ENCODE measurements at places on chromosomes 13 and 19. TPM values are rescaled to one million over a fixed set of nuclear protein-coding genes. Genes with fewer than 3 reads are reported as not detected.

GRCh38 chr13:20609145-20609544 lies 42.2 kb downstream of the IFT88 start:
- DNase-seq = no peak
- H3K27me3 ChIP-seq = no peaks in the 10 kb centered on the region

GRCh38 chr19:7843521-7843920 lies 13.5 kb downstream of the EVI5L start:
- no peak overlapping the region for H3K4me3 ChIP-seq
- no peak for DNase-seq
- no peak overlapping the region for H3K27ac ChIP-seq
- H3K27me3 ChIP-seq = no peaks in the 10 kb centered on the region
- H3K4me1 ChIP-seq = peaks cover 4% of the 10 kb centered on the region

The NRTN gene
- 5.4 TPM for total RNA-seq

- H3K27me3 ChIP-seq = no peaks in the 10 kb centered on the region
- no peak for DNase-seq
- no peak overlapping the region for H3K4me3 ChIP-seq
Observed at GRCh38 chr19:8455018-8455417, 10.2 kb downstream of the HNRNPM start.

The HOMER3 gene
- 19.0 TPM for total RNA-seq

DNA sequence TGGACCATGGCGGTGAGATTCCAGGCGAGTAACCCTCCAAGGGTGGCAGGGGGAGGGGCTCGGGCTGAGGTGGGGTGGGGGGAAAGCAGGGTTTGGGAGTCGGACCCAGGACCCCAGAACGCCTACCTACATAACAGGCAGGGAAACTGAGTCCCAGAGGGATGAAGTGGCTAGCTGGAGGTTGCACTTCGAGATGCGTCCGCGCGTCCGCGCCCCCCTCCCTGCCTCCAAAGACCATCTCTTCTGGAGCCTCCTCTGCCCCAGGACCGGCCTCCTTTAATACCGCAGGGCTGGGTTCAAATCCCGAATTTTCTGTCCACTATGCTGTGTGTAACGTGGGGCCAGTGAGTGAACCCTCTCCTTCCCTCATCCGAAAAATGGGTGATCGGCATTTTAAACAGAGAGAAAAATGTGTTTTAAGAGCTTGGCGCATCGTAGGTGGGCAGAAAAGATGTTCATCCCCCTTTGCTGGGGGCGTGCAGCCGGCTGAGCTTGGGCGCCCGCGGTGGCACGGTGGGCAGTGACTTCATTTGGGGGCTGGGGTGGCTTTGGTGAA lies 13.8 kb downstream of the TJP3 start:
- no peaks in the 10 kb centered on the region for H3K27me3 ChIP-seq
- H3K4me3 ChIP-seq = peak overlapping the region; percentile 74
- DNase-seq = no peak

DNA sequence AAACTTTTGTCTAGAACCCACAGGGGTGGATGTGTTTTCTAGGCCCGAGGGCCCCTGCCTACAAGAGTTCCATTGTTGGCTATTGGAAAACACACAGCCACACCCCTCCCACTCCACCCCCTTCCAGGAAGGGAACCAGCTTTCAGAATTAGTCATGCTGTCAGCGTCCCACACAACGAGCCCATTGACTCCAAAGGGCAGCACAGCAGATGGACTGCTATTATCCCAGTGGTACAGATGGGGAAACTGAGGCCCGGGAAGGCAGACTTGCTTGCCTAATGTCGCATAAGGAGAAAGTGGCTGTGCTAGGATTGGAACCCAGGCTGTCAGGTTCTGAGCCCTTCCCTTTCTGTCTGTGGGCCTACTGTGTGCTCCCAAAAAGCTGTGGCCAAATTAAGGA lies 8.1 kb upstream of the FXYD3 start:
- peak; percentile 95 for DNase-seq
- no peaks in the 10 kb centered on the region for H3K27me3 ChIP-seq
- no peak overlapping the region for H3K4me3 ChIP-seq
- H3K36me3 ChIP-seq = peaks cover 21% of the 10 kb centered on the region
- peaks cover 26% of the 10 kb centered on the region for H3K4me1 ChIP-seq
- peak overlapping the region; percentile 94 for H3K27ac ChIP-seq

DNA sequence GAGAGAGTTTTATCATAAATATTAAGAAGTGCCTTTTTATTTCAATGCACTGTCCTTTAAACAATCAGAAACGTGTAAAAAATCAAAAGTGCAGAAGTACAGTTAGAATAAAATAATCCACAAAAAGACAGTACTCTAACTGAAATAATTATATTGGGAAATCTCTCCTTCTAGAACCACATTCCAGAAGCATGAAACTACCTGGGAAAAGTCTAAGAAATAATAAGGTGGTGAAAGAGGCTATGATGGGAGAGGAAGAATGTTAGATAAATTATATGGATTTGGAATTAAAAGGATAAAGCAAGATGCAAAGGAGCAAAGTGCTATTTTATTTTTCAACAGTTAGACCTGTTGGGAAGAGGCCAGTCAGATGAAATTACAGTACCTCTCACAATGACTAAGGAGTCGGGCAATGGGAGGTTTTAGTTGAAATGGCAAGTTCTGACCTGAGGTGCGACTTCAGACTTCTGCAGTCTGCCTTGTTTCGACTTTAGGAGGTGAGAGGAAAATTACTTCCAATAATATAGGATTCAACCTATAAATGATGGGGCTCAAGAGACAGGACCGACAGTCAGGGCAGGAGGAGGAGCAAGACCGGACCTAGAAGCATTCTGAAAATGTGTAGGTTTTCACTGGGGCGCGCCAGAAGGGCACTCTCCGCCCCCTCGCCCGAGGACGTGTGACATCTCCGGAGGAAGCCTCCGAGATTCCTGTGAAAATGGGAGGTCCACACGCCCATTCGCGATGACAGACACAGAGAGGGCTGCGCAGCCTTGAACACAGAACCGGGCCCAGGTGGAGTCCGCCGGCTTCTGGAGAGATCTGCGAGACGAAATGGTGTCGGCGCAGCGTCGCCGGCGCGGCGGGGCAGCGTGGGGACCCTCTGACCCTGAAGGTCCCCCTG lies 717 bp downstream of the SPRYD7 start:
- H3K4me3 ChIP-seq = peak overlapping the region; percentile 82
- peaks cover 14% of the 10 kb centered on the region for H3K4me1 ChIP-seq
- no peaks in the 10 kb centered on the region for H3K27me3 ChIP-seq
- H3K36me3 ChIP-seq = peaks cover 25% of the 10 kb centered on the region

The FGF9 gene
- 0.32 TPM for total RNA-seq
